ENCODE measurements at places on chromosomes 6 and 20.

DNA sequence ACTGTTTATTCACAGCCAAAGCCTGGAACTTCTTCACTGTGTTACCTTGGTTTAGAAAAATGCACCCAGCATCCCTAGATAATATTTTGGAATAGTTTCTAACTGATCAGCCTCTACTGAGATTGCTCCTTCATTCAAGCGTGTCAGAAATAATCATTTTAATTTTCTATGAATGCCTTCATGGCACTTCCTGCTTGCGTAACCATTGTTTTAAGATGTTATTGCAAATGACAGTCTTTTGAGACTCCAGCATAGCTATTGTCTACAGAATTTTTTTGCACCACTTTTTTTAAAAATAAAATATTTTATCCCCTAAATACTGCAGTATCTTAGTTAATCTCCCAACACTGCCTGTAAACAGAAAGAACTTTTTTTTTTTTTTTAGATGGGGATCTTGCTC is 213.1 kb downstream of the PHACTR1 start:
- DNase-seq, result no peak

DNA sequence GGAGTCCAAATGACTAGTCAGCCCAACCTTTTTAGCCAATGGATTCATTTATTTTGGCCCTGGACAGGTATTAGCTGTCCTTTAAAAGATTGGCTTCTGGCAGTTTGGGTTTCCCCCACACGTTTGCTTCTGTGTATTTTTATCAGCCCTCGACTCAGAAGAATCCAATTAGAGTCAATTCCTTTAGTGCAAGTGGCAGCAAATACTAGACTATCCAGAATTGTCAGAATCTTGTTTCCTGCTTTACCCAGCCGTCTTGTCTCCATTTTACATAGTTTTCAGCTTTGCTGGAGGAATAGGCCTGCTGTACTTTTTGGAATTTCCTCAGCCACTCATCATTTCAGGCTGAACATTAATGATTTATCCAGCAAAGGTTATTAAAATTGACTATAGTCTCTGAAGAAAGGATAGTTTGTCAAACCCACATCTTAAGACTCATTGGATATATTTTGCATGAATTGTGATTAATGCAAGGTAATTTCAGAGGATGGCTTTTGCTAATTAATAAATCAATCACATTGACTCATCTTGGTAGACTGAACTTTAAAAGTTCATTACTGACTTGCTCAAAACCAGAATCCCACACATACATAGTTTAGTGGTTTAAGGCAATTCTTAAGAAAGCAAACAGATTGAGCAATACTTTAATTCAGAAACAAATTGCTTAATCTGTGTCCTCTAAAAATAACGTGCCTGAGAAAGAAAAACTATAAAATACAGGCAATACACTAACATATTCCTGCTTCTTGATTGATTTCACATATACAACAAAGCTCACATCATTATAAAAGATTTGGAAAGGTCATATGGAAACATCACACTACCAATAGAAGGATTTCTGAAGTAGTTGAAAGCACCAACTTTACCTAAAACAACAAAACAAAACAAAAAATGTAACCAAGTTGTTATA is 62.9 kb upstream of the ZNF217 start:
- DNase-seq, result no peak

GRCh38 chr6:144315981-144316861 is 31.1 kb downstream of the UTRN start:
- DNase-seq, result no peak

- no peak for DNase-seq
Measured at GRCh38 chr20:33400812-33401183, 521 bp downstream of the CDK5RAP1 start.

DNA sequence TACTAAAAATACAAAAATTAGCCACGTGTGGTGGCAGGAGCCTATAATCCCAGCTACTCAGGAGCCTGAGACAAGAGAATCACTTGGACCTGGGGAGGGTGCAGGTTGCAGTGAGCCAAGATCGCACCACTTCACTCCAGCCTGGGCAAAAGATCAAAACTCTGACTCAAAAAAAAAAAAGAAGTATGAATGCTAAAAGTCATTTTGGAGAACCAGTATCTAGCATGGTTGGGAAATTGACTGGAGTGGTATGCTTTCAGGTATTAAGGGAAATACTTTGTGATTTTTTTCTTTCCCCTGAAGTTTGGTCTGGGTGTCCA is 30.1 kb downstream of the PCMT1 start:
- no peak for DNase-seq

DNA sequence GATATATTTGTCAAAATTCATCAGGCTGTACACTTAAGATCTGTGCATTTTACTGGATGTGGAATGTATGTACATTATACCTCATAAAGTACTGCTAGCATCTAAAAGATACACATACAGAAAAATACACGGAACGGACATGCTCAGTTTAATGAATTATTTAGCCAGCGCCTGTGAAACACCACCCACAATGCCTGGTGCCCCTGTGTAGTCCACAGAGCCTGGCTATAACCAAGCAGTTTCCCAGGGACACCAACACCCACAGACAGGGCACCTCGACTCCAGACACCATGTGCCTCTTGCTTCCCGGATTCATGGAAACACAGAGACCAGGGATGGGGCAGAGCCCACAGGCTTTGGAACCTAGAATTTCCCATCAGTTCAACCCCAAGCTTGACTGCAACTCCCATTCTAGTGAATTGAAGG is 17.4 kb upstream of the ARMC12 start:
- DNase-seq, result no peak

DNA sequence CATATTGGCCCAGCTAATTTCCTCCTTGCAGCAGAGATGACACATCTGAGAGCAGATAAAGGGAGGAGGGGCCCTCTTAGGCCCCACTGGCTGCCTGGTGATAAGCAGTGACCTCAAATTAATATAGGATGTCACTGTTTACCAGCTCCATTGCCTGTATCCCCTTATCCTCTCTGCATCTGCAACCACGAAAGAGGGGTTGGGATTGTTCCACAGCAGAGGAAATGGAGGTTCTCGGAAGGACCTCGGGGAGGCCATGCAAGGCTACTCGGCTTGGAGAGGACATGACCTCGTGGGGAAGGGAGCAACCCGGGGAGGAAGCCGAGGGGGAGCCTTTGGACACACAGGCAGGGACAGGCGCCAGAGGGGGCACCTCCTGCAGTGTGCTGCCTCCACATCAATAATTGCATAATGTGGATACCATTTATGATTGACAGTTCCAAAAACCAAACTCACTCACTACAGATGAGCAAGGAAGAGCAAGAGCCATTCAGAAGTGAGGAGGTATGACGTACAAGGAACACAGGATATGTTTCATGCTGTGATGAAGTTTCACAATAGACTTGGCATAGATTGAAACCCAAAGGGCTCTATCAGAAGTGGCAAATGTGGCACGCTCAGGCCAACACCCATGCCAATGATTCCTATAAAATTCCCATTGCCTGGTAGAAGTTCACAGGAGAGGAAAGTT is 177.2 kb upstream of the RNF24 start:
- no peak for DNase-seq

GRCh38 chr6:36826520-36827227 is 12.6 kb downstream of the CPNE5 start:
- no peak for DNase-seq

- DNase-seq, result peak; percentile 42
Measured at GRCh38 chr20:48697845-48698491, 129.8 kb downstream of the PREX1 start.

DNA sequence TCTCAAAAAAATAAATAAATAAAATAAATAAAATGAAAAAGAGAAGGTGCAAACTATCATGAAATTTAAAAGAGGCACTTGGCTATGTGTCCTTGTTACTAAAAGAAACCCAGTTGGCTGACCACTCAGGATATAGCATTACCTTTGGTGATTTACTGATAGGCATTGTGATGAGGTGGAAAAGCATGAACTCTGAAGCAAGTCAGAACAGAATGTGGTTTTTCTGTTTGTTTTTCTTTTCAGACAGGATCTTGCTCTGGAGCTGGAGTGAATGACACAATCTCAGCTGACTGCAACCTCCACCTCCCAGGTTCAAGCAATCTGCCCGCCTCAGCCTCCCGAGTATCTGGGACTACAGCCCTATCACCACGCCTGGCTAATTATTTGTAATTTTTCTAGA is 31.9 kb downstream of the ZNF184 start:
- no peak for DNase-seq

DNA sequence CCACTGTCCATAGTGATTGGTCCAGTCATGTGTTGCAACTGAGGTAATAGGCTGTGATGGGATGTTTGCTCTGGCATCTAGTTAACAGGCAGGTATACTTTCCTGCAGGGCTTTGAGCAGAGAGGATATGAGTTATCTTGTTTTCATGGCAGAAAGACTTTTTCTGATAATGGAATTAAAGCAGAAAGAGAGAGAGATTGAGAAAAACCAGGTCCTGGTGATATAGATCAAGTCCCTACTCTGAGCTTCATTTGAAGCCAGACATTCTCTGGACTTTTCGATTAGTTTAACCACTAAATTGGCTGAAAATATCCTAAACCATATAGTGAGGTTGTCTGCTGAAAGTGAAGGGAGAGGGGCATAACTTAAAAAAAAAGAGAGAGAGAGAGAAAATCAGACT is 233.8 kb upstream of the TBX18 start:
- no peak for DNase-seq

- DNase-seq, result no peak
Measured at GRCh38 chr20:944148-944547, 28.0 kb upstream of the ANGPT4 start.

DNA sequence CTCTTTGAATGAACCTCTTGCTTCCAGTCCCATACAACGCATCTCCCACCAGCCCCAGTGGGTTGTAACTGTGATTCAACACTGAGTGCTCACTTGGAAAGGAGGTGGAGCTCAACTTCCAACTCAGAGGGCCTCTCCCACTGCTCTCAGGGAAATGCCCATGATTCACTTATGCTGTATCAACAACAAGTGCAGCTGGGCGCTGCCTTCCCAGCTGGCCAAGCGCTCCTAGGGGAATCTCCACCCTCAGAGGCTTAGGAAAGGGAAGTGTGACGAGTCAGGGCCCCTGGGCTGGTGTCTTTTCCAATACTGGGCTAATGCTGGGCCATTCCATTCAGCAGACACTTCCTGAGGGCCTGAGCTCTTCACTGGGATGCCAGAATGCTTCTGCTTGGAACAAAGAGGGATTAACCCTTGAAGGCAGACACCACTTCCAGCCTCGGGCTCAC is 8.1 kb upstream of the OCSTAMP start:
- peak; percentile 51 for DNase-seq

DNA sequence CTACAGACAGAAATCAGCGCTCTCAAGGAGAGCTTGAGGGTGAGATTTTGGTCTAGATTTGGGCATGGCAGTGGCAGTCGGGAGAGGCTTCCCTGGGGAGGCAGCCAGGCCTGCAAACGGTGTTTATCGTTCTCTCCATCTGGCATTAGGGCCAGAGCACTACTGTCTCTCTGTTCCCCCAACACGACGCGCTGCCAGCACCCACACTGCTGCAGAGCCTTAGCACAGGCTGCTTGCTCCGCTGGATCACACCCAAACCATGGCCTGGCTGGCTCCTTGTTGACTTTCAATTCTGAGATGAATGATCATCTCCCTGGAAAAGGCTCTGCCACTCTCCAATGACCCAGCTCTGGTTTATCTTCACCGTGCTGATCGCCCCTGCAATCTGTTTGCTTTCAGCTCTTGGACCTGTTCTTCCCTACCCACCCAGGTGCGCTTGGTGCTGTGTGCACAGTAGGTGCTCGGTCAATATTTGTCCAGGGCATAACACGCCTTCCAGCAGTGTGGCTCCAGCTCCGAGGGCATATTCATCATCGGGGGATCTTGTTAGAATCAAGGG is 106.1 kb downstream of the TFAP2C start:
- DNase-seq, result no peak

DNA sequence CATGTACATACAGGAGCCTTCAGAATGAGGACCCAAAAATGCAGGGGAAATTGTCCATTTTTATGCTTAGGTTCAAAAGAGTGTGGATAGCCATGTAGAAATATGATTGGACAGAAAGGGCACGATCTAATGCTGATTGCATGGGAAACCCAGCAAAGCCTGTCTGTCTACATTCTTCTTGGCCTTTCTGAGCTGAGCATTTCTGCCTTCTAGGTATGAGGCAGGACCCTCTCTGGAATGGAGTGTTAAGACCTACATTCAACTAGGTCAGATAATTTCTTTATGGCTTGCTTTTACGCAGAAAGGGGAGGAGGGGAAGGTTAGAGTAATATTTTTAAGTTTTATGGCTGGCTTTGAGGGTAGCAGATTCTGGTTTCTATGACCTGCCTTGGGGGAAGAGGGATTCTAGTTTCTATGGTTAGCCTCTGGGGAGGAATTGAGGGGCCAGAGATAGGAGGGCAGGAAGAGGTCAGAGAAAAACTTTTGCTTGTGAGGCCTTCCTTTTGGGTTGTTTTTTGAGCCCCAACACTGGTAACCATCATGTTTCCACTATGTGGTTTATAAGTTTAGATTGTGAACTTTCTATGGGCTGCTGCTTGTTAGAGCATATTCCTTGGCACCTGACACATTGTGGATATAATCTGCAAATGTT is 63.5 kb downstream of the LYRM2 start:
- DNase-seq, result no peak

DNA sequence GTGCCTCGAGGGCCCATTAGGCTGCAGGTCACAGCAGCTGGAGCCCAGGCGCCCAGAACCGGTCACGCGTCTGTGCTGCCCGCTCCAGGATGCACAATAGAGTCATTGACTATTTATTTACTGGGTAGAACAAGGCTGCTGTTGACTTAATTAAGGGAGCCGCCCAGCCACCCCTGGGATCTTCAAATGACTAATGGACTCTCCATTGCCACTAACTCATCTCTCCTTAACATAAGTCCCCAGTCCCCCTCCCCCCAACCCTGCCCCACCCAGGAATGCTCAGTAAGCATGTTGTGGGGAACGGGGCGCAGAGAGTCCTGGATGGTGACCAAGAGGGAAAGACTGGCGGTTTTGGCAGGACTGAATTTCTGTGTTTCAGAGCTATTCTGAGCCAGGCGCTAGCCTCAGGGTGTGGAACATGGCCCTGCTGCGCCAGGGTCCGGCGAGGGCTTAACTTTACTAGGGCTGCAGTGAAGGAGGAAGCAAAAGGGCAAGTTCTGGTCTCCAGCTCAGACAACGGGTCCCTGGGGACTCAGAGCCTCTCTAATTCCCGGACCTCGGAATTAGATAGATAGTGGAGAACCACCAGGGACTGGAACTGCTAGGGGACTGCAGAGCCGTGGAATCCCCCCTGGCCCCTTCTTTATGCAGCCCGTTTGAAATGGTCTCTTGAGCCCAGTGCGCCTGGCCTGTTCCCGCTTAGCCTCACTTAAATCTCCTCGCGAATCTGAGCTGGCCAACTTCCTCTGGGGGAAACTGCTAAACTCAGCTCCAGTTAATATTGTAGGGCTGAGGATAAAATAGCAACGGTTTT is 1.5 kb upstream of the GRIK2 start:
- DNase-seq, result no peak

- DNase-seq, result no peak
Measured at GRCh38 chr20:35757098-35757705, 14.6 kb upstream of the PHF20 start.

- no peak for DNase-seq
Measured at GRCh38 chr20:40813029-40813431, 124.0 kb upstream of the MAFB start.

GRCh38 chr20:53658973-53659372 is 65.3 kb upstream of the ZNF217 start:
- DNase-seq, result no peak

GRCh38 chr6:54085541-54085940 is 25.7 kb upstream of the MLIP start:
- DNase-seq, result no peak

Data from substantia nigra (tissue), 51 donors.